GOT3 (cell line): ENCODE measurements at places on chromosomes 6 and 20.

GRCh38 chr20:37878835-37879599 is 23.9 kb upstream of the VSTM2L start:
- no peak for DNase-seq

- no peak for DNase-seq
Measured at GRCh38 chr6:150730801-150731457, 131.2 kb downstream of the PLEKHG1 start.

- peak; percentile 23 for DNase-seq
Measured at GRCh38 chr20:63574156-63574828, at the start of gene HELZ2. TSS of gene HELZ2 (minus strand) at chr20:63574239. CDS start at chr20:63572385, 1,854 bp downstream.

DNA sequence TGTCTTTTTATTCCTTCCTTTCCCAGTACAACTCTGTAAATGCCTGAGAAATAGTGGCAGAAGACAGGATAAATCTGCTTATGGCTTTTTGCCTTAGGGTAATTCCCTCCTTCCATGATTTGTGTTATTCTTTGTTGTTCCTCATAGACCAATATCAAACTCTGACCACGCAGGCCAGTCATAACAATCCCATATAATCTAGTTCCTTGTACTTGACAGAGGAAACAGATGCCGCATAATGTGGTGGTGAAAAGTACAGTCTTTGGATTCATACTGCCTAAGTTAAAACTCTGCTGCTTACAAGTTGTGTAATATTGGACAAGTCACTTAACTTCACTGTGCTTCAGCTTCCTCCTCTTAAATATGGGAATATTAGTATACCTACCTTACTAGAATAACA is 8.2 kb upstream of the BAG2 start:
- no peak for DNase-seq

DNA sequence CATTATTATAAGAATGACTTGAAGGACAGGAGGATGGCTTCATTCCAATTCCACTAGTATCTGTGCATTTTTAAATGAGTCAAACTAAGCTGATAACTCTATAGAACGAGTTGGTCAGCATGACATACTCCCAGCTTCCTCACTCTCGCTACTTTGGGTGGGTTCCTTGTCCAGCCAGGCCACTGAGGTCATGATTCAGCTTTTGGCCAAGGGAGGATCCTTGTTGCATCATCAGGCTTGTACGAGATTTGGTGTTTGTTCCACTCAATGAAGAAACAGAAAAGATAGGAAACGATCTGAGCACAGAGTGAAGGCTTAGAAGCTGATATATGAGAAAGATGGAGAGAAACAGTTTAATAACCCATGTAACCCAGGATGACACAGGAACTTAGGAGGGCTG is 19.8 kb downstream of the NEDD9 start:
- no peak for DNase-seq

GRCh38 chr20:1286267-1287024 is 20.4 kb downstream of the SNPH start:
- no peak for DNase-seq

GRCh38 chr20:56634307-56634706 is 5.2 kb downstream of the TFAP2C start:
- DNase-seq, result no peak

DNA sequence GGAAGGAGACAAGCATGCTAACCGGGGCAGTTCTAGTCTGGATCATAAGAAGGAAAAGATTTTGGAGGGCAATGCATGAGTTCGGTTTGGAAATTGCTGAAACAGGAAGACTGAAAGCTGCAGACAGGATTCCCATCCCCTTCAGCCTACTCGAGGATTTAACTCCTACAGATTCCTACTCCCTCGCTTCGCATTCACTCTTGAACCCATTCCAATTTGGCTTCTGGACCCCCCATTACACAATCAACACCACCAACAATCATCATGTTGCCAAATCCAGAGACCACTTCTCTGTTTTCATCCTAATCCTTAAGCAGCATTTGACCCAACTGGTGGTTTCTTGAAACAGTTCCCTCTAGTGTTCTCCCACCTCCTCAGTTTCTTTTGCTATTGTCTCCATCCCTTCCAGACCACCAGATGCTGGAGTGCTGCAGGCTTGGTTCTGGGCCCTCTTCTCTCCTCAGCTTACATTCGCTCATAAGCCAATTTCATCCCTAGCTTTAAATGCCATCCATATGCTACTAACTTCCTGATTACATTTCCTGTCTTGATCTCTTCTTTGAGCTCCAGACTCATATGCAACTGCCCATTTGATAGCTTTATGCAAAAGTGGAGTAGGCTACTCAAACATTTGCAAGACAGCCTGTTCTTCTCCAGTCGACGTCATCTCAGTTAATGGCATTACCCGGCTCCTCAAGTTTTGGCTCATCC is 66.5 kb downstream of the DTNBP1 start:
- DNase-seq, result no peak

DNA sequence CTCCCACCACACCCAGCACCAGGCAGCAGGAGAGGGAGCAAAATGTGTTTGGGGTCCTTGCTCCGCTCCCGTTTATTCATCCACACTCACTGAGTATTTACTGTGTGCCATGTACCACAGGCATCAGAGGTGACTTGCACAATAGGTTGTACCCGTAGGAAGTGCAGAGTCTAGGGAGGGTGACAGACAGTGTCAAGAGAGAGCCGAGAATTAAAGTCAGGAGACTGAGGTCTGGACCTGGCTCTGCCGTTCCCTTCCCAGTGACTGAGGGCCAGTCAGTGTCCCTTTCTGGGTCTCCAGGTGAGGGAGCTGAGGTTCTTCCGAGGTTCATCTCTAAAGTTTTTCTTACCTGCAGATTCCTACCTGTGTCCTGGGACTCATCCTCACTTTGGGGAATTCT is 22.3 kb downstream of the TTBK1 start:
- DNase-seq, result no peak

GRCh38 chr6:41976794-41977484 is 35.3 kb upstream of the CCND3 start:
- no peak for DNase-seq

GRCh38 chr6:79810185-79810705 is 137.1 kb downstream of the ELOVL4 start:
- DNase-seq, result no peak

DNA sequence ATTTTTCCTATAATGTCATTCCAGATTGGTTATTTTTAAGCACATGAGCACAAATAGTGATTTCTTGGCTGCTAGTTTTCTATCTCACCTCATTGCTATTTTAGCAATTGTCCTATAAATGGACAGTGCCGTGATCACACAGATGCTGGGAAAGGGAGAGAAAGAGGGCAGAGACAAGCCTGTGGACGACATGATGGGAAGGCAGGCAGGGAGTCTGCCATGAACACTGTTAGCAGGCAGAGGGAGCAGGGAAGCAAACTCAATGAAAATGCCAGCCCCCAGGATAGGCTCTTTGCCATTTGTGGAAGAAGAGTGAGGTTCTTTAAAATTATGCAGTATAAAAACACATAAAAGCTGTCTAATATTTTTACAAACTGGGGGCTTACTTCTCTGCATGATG is 96.8 kb downstream of the ADTRP start:
- DNase-seq, result no peak
